ENCODE measurements at places on chromosomes 4 and X. TPM values are rescaled to one million over a fixed set of nuclear protein-coding genes. Genes with fewer than 3 reads are reported as not detected.

GRCh38 chrX:46912098-46912602, at the start of gene JADE3:
Gene JADE3, plus strand, starts transcription at chrX:46912421. Its CDS starts 72,474 bp downstream, at chrX:46984895.
- peak; percentile 71 for DNase-seq

- DNase-seq, result peak; percentile 97
These were observed at the start of gene IRF2 for GRCh38 chr4:184474263-184475095. Gene IRF2, minus strand, starts transcription at chr4:184474550. Its CDS starts 45,486 bp downstream, at chr4:184429064.

- no peak for DNase-seq
These were observed 86.2 kb upstream of the BLTP1 start for GRCh38 chr4:122065915-122066314.

DNA sequence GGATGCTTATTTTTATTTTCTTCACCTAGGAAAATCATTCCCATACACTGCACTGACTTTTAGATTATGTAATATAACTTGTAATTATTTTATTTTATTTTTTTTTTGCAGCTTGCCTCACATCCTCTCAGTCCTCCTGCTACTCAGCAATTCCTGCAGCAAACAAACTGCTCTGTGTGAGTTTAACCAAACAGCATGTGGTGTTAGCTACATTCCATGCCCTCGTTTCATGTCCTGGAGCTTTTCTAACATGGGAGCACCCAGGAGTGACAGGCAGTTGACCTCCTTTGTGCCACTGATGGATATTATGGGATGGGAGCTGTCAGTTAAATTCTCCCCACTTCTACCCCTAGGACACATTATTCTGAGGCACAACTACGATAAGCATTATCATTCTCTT, 24.8 kb downstream of the CXCL1 start:
- no peak for DNase-seq

The RHOXF1 gene
- polyA plus RNA-seq, result not detected

The SSX4B gene
- polyA plus RNA-seq, result not detected

DNA sequence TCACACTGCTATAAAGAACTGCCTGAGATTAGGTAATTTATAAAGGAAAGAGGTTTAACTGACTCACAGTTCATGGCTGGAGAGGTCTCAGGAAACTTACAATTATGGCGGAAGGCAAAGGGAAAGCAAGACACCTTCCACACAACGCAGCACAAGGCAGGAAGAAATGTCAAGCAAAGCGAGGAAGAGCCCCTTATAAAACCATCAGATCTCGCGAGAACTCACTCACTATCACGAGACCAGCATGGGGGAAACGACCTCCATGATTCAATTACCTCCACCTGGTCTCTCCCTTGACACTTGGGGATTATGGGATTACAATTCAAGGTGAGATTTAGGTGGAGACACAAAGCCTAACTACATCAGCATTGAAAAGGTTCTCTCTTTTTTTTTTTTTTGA, 39.6 kb downstream of the PALLD start:
- DNase-seq, result no peak

DNA sequence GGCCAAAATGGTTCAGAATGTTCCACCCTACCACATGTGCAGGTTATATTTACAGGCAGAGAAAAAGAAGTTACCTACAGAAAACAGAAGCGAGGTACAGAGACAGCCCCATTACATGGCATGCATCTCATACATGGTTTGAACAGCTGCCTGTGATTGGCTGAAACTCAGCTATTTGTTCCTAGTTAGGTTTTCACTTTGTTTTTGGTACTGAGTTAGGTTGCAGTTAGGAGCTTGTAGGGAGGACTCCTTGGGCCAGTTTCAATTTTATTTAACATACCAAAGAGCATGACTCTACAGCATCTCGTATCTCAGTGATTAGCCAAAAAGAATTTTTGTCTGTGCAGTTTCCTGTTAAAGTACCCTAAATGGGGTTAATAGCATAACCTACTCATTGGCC, 392.0 kb downstream of the MAPK10 start:
- no peak for DNase-seq

GRCh38 chr4:16116019-16116418, 32.2 kb upstream of the PROM1 start:
- no peak for DNase-seq

DNA sequence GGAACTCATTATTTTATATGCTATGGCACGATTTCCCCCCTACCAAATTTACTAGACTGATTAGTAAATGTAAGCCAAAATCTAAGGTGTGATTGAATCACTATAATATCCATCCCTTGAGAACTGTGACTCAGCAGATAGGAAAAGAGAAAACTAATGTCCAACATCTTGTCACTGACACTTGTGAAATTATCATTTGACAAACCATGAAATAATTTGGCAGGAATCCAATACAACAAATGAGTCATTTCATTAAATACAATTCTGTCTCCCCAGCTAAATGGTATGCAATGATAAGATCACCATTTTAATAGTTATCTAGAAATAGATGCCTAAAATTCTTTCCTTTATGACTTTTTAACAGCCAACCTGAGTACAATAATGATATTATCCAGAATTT, 462.3 kb downstream of the DMD start:
- no peak for DNase-seq

The STATH gene
- polyA plus RNA-seq, result not detected

DNA sequence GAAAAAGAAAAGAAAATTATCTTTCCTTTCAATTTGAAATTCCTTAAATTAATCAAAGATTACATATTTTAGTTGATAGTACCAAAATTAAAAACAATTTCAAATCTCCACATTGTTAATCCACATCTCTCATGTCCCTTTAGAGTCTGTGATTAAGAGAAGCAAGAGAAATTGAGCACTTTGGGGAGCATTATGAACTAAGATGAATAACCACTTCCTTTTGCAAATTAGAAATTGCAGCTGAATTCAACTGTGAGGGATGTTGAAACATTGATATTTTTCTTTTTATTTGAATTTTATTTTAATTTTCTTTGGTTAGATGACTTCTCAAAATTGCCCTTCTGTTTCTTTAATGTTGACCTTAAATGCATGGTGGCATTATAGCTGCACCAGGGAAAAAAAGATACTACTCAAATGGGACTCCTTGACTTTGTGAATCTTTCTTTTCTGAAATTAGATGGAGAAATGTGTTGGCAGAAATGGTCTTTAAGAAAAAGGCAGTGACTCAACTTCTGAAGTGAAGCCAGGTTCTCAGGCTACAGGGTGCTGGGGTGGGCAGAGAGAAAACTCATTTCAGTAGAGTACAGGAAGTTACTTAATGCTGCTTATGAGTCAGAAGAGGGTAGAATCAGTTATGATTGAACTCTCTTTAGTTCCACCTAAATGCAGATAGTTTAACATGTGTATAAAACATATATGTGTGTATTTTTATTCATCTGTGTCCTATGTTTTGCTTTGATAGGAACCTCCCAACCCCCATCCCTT, 92.0 kb upstream of the TNIP3 start:
- DNase-seq, result no peak

The HOPX gene
- 5.0 TPM for polyA plus RNA-seq

DNA sequence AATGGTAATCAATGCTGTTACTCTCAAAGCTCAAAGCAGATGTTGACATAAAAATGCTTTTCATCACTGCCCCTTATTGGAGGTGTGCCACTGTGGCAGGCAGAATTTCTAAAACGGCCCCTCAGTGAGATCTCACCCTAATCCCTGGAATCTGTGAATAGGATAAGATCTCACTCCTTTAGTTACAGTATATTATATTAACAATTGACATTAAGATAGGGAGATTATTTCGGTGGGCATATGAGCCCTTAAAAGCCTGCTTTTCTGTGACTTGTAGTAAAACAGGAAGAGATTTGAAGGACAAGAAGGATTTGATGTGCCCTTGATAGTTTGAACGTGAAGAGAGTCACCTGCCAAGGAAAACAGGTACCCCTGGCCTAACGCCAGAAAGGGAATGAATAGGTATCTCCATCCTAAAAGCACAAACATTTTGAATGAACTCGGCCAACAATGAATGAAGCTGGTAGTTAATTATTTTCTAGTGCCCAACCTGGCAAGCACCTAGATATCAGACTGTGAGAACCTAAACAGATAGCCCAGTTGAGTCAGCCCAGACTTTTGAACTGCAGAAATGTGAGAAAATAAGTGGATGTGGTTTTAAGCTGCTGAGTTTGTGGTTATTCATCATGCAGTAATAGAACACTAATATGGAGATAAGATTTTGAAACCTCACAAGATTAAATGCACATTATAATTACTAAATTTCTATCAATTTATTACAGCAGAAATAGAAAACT, 881.6 kb downstream of the PCDH18 start:
- no peak for DNase-seq

The GK2 gene
- polyA plus RNA-seq, result not detected

- DNase-seq, result no peak
These were observed 905.2 kb downstream of the TRAM1L1 start for GRCh38 chr4:116180157-116180601.

DNA sequence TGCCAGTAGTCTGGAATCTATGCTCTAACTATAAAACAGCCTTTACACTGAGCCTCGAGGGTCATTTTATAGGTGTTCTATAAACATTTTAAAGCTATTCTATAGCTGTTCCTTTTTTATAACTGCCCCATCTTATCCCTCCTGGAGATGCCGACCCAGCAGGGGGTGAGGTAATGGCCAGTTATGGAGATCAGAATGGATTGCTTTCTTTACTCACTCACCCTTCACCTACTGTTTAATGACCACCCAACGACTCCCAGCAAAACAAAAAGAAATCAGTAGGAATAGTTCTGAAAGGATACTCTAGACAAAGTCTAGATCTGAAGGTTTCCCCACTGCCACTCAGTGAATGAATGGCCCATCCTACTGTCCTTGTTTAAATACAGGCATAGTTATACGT, 1113.1 kb downstream of the FAT4 start:
- no peak for DNase-seq

- DNase-seq, result no peak
These were observed 6.1 kb downstream of the IL9R start for GRCh38 chrX:156003486-156004185.

Data from psoas muscle (tissue), 8 donors.